ENCODE measurements at places on chromosomes 4 and X.

DNA sequence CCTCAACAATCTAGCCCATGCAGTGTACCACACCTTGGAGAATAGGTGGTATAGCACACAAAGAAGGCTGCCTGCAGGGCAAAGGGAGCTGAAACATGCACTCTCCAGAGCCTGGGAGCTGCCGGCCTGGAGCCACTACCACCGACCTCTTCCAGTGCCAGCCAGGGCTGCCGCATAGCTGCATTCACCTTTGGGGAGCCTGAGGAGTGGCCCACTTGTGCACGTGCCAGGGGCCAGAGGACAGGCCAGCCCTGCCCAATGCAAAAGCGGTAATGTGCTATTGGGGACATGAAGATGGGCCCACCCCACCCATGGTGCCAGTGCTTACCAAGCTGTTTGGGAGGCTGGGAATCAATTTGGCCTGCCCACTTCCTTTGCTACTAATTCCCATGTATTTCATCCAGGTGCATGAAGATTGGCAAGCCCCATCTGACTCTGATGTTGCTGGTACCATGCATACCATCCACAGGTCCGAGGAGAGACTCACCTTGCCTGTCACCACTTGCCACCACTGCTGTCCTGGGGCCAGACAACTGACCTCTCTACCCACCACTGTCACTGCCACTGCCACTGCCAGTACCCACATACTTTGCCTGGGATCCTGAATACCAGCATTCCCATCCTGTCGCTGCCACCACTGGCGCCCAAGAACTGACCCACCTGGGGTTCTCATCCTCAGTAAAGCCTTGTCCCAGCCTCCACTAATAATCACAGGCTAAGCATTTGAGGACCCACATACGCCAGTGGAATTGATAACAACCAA lies 506.9 kb downstream of the MAGEB5 start:
- DNase-seq = no peak

GRCh38 chr4:17517664-17518063 lies 2.7 kb downstream of the CLRN2 start:
- DNase-seq = no peak

GRCh38 chrX:69362856-69363255 lies 141.3 kb upstream of the NALF2 start:
- DNase-seq = no peak

DNA sequence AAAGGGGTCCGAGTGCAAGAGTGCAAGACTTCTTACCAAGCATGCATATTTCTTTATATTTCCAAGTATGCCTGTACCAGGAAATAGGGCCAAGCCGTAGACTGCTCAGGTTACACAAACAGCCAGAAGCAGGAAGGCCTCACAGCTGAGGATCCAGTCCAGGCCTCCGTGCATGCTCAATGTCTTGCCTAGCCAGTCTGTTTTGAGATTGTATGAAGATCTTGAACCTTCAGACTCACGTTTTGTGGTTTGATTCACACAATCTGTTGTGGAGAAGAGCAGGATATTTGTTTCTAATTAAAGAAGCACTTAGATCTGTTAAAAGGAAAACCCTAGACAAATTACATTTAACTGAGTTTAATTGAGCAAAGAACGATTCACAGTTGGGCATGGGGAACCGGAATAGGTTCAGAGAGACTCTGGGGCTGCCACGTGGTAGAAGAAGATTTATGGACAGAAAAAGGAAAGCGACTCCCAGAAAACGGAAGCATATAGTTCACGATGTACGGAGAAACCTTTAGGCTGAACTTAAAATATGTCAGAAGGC lies 1.2 kb downstream of the MGST2 start:
- DNase-seq = no peak

DNA sequence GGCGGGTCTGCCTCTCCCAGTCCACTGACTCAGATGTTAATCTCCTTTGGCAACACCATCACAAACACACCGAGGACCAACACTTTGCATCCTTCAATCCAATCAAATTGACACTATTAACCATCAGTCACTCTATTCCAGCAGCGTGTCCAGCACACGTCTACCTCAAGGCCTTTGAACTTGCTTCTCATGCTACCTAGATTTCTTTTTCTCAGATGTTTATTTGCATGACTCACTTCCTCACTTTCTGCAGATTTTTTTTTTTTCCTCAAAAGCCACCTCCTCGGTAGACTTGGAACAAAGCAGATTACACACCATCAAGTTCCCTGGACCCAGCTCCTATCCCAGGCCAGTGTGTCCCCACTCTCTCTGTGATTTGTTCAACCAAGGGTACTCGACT lies 49.5 kb downstream of the SUPT20HL2 start:
- DNase-seq = no peak

- no peak for DNase-seq
Measured at GRCh38 chr4:171719691-171720090, 93.5 kb upstream of the GALNTL6 start.
